ENCODE measurements at places on chromosomes 11 and 22.

DNA sequence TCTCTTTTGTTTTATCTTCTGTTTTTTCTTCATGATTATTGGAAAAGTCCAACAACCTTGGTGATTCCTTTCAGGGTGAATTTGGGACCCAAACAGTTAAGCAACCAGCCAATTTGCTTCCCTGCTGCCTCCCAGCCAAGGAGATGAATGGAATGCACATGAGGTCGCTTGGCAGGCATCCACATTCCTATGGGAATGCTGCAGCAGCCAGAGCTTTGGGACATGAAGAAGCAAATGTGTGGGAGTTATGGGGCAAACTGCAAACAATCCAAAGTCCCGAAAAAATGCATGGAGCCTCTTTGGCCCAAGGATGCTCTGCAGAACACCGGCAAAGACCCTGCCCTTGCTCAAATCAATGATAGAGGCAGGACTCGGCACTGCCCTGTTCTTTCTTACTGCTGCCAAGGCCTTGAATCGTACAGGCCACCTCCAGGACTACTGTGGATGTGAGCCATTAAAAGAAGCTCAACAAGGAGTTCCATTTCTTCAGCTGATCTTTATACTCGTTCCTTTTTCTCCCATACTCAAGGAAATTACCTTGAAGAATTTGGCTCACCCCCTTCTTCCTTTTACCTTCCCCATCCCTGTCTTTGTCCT is 117.3 kb upstream of the TEAD1 start:
- DNase-seq, result peak; percentile 99

GRCh38 chr11:65636108-65637031 is 1.5 kb upstream of the SIPA1 start:
- no peak for DNase-seq

- no peak for DNase-seq
Observed at GRCh38 chr11:73394416-73395296, 18.5 kb downstream of the RELT start.

GRCh38 chr11:133506551-133507094 is 25.7 kb downstream of the OPCML start:
- DNase-seq, result no peak

GRCh38 chr11:84292006-84292405 is 1005.8 kb upstream of the CCDC90B start:
- DNase-seq, result peak; percentile 24

- DNase-seq, result no peak
Observed at GRCh38 chr11:112801025-112801816, 160.0 kb upstream of the NCAM1 start.

GRCh38 chr22:23193196-23193827 is 13.0 kb downstream of the BCR start:
- peak; percentile 64 for DNase-seq

DNA sequence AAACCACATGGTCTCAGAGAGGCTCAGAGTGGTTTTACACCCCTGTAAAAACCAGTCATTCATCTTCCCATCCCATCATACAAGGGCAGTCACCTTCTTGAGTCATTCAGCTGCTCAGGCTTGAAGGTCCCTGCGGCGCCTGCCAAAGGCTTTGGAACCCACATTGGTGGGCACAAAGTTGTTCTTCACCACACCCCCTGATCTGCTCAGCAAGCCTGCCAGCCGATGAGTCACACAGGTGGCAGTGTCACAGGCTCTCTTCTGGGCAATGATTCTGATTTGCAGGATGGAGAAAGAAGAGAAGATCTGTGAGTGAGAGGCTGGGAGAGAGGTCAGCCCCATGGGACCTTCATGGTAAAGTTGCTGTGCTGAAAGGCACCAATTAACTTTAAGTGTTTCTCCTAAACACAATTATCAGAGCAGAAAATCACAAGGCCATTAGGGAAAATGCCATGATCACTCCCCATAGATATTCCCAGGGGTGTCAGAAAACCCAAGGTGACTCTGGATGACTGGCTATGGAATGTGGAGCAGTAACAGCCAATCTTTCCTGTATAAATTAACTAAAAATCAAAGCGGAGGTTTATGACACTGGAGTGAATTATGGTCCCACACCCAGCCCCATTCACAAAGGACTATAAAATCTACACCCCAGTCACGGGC is 4.4 kb downstream of the CALCA start:
- DNase-seq, result no peak

- no peak for DNase-seq
Observed at GRCh38 chr22:29798801-29799200, 31.6 kb downstream of the UQCR10 start.

- DNase-seq, result no peak
Observed at GRCh38 chr22:22406445-22407027, 102.0 kb downstream of the ZNF280B start.

GRCh38 chr11:66325263-66325671 is 8.4 kb upstream of the CD248 start:
- no peak for DNase-seq

GRCh38 chr11:71995726-71996291 is 2.9 kb upstream of the IL18BP start:
- DNase-seq, result no peak

GRCh38 chr11:78699609-78700135 is 125.0 kb upstream of the NARS2 start:
- DNase-seq, result no peak

DNA sequence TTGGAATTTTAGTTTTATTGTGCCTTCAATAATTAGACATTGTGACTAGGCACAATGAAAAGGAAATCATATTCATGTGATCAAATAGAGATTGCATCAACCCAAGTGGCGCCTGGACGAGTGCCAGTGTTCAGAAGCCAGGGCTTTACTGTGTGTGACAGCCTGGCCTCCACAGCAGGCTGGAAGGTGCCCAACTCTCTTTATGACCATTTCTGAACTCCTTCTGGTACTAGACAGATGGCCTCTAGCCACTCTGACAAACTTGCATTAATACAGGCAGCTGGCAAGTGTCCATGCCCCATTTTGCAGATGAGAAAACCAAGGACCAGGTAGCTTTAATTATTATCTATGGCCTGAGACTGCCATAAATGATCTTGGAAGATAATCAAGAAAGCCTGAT is 8.3 kb upstream of the POU2AF1 start:
- no peak for DNase-seq
